Panc1 (cell line): ENCODE measurements at places on chromosomes 1 and 21. TPM values are rescaled to one million over a fixed set of nuclear protein-coding genes. Genes with fewer than 3 reads are reported as not detected.
A peak's percentile ranks its signal among the peaks of the same experiment; 100 is the strongest.

Gene CFAP107
- total RNA-seq, result not detected

DNA sequence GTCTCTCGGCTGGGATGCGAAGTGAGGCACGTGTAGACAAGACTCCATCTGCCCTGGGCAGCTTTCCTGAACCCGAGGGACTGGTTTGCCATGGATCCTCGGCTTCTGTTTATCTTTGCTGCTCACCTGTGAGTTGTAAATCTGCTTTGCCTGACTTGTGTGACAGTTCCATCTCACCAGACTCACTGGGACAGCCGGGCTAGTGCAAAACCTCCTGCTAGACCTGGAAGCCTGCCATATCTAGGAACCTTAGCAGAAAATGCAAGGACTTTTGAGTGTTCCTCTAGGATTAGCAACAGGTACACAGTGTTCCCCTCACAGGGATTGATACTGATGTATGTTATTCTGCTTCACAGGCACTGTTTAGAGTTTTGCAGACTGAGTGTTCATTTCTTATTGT, 218.6 kb downstream of the URB2 start:
- peaks cover 21% of the 10 kb centered on the region for H3K27me3 ChIP-seq
- H3K27ac ChIP-seq, result no peak overlapping the region
- H3K4me3 ChIP-seq, result no peak overlapping the region
- no peaks in the 10 kb centered on the region for H3K4me1 ChIP-seq
- no peaks in the 10 kb centered on the region for H3K36me3 ChIP-seq
- DNase-seq, result no peak

Gene MLLT11
- 5.0 TPM for total RNA-seq

- H3K27me3 ChIP-seq, result no peaks in the 10 kb centered on the region
- H3K4me3 ChIP-seq, result no peak overlapping the region
- H3K4me1 ChIP-seq, result no peaks in the 10 kb centered on the region
- DNase-seq, result no peak
Measured at GRCh38 chr1:46508757-46509156, 19.1 kb downstream of the DMBX1 start.

- no peaks in the 10 kb centered on the region; the same call in 1 of the 2 replicates for H3K27me3 ChIP-seq
- DNase-seq, result no peak
- H3K27ac ChIP-seq, result peak within 1 kb of the TSS; percentile 42; the same call in 1 of the 2 replicates
- peak within 1 kb of the TSS; percentile 56 for H3K4me3 ChIP-seq
- peaks cover 7% of the 10 kb centered on the region for H3K4me1 ChIP-seq
Measured at GRCh38 chr1:39954870-39955546, at the start of gene MFSD2A. Gene MFSD2A (plus strand): TSS chr1:39955145. CDS start chr1:39955293, 148 bp downstream.

GRCh38 chr1:161013488-161014230, 7.3 kb downstream of the F11R start:
- H3K36me3 ChIP-seq, result no peaks in the 10 kb centered on the region
- DNase-seq, result no peak
- peak overlapping the region; percentile 43 for H3K4me3 ChIP-seq

DNA sequence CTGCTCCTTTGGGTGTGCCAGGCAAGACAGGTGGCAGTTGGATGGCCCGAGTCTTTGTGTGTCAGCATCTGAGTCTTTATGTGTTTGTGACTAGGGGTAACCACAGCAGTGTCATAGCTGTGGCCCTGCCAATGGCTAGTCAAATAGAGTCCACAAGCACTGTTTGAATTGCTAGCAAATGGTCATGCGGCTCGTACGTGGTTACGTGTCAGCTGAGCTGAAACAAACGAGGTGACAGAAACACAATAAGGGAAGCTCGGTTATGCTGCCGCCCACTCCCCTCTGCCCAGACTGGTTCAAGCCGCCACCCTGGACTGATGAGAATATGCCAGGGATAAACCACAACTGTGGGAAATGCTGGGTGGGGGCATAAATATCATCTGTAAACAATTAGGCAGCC, 174.3 kb upstream of the LMO4 start:
- no peaks in the 10 kb centered on the region for H3K4me1 ChIP-seq
- H3K36me3 ChIP-seq, result no peaks in the 10 kb centered on the region
- peaks cover 6% of the 10 kb centered on the region; the same call in 1 of the 2 replicates for H3K27me3 ChIP-seq

Gene KRTAP21-2
- total RNA-seq, result not detected
